Stimulated activated CD8-positive, alpha-beta memory T cell treated with anti-CD3 and anti-CD28 coated beads, Interleukin-15, amount 100 ng/mL, for 48 hours (primary cell): ENCODE measurements at places on chromosomes 16 and 17.

- DNase-seq = no peak
Observed at GRCh38 chr17:59761385-59762048, 54.1 kb downstream of the VMP1 start.

- DNase-seq = no peak
Observed at GRCh38 chr17:75398279-75398678, 7.2 kb downstream of the GRB2 start.

GRCh38 chr17:16516594-16517051 is 24.6 kb upstream of the LRRC75A start:
- DNase-seq = no peak

GRCh38 chr17:74010903-74011302 is 192.6 kb upstream of the RPL38 start:
- DNase-seq = no peak

DNA sequence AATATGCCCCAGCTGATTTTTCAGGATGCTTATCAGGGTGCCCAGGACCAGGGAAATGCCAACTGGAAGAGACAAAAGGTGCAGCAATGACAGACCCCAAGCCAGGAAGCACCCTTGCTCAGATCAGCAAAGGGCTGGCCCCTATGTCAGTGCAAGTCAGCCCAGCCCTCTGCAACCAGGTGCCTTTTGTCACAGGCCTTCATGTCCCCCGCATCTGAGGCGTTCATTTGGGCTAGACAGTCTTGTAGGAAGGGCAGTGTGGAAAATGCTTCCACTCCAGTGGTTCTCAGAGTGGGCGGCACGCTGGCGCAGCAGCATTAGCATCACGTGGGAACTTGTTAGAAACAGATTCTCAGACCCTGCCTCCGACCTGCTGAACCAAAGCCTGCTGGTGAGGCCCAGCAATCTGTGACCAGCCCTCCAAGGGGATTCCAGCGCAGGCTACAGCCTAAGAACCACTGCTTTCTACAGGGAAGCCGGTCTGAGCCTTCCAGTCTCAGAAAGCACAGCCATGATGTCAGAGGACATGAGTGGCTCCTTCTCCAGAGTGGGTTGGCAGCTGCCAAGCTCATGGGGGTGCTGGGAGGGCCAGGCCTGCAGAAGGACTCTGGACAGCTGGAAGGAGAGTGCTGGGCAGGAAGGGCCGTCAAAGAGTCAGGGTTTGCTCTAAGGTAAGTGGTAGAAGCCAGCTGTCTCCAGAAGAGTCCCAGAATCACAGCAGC is 13.1 kb downstream of the SLC47A2 start:
- no peak for DNase-seq

GRCh38 chr17:35293151-35293847 is 50.4 kb downstream of the SLFN5 start:
- no peak for DNase-seq

DNA sequence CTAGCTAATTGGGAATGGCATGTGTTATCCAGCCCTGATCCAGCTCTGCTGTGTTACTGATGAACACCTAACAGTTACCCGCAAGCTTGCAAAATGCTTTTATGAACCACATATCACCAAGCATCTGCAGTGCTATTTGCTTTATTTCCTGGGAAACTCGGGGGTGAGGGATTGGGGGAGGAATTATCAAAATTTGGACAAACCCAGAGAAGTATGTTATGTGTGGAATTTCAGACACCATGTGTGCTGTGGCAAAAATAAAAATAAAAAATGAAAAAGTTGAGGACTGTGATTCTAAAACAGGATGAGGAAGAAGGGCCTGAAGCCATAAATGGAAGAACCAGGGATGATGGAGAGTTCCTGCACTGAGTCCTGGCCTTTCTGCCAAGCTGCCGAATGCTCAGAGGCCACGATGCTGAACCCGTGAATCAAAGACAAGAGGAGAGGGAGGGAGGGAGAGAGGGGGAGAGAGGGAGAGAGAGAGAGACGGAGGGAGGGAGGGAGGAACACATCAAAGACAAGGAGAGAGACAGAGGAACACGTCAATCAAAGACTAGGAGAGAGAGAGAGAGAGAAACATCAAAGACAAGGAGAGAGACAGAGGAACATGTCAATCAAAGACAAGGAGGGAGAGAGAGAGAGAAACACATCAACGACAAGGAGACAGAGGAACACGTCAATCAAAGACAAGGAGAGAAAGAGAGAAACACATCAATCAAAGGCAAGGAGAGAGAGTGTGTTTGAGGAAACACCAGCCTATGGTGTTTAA is 89.8 kb downstream of the MRM3 start:
- DNase-seq = no peak

DNA sequence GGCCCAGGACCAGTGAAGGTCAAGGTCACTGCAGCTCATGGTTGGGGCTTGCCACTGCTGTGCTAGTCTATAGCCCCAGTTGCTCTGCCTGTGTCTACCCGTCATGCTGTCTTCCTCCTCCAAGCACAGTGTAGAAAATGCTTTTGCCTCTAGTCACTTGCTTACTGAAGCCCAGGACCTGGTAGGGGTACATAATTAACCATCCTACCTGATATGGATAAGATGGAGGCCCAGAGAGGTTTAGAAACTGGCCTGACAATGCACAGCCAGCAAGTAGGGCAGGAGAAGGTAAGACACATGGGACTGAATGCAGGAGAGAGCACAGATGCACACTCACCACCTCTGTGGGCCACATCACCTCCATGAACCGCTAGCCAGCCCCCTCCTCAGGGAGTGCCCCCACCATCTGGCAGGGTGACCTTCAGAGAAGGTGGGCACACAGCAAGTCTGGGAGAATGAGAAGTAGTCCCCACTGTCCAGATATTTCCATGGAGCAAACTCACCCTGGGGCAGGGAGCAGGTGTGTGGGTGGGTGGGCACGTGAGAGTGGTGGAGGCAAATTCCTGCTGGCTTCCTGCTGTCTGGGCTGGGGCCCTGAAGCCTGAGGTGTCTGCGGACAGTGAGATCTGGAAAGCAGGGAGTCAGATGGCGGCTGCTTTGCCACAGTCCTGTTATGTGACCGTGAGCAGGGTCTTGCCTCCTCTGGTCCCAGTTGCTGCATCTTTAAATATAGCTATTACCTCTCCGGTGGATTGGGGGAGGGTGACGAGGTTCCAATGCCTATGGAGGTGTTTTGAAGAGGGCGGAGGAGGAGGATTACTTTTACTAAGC is 1.0 kb downstream of the CX3CL1 start:
- DNase-seq = no peak
